ENCODE measurements at places on chromosomes 4 and X.

- DNase-seq = no peak
Measured at GRCh38 chrX:17496407-17496806, 121.4 kb downstream of the NHS start.

GRCh38 chr4:8844976-8845690 lies 26.5 kb downstream of the HMX1 start:
- DNase-seq = no peak

- DNase-seq = no peak
Measured at GRCh38 chr4:80097400-80098177, 24.6 kb upstream of the ANTXR2 start.

DNA sequence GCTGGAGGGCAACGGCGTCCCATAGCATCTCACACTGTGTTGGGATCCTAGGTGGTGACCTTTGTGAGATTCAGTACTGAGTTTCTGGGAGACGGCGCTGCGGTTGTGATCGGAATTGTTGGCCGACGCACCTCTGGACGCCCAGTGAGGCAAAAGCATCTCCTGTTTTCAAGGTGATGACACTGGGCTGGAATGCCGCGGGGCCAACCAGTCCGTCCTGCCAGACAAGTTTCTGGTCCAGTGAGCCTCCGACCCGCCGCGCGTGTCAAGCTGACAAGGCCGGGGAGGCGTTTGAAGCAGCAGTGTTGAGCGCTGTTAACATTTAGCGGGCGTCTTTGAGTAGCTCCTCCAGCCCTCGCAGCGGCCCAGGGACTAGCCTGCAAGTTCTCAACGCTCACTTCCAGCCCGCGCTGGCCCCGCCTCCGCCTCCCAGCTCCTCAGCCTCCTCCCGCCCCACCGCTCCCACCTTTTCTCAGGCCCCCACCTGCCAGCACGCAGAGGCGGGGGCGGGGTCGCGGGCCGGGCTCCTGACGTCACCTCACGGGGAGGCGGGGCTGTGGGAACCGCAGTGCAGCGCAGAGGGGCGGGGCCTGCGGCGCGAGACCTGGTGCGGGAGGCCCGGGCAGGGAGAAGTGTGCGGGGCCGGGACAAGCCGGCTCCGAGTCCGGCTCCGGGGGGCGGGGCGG lies 482 bp upstream of the CDS1 start:
- DNase-seq = peak; percentile 79

GRCh38 chr4:106287353-106287969 lies 28.5 kb downstream of the TBCK start:
- DNase-seq = no peak

- DNase-seq = no peak
Measured at GRCh38 chr4:182600093-182600492, 317.1 kb downstream of the DCTD start.

GRCh38 chrX:42247241-42247640 lies 323.9 kb upstream of the CASK start:
- DNase-seq = no peak

GRCh38 chr4:37687194-37687562 lies 1.0 kb upstream of the RELL1 start:
- DNase-seq = no peak

- DNase-seq = no peak
Measured at GRCh38 chr4:81625422-81626417, 154.0 kb upstream of the RASGEF1B start.

DNA sequence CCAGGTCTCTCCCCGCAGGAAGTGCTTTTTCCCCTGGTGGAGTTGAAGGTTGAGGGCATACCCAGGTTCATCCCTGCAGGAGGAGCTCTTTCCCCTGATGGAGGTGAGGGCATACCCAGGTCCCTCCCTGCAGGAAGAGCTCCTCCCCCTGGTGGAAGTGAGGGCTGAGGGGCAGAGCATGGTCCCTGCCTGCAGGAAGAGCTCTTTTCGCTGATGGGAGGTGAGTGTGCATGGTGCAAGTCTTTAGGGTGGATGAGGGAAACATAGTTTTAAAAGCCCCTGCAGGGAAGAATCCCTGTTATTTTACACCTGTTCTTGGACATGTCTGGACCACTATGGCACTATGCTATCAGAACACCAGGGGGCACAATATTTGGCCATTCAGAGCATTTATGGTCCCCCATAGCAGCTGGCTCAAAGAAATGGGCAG lies 43.7 kb upstream of the PUDP start:
- no peak for DNase-seq

Measured in activated CD8-positive, alpha-beta memory T cell treated with anti-CD3 and anti-CD28 coated beads for 1 hour (primary cell).